ENCODE measurements at places on chromosomes 5 and 9. TPM values are rescaled to one million over a fixed set of nuclear protein-coding genes. Genes with fewer than 3 reads are reported as not detected.

The GMCL2 gene
- under 0.01 TPM for total RNA-seq

The IRX2 gene
- 0.33 TPM for total RNA-seq

- H3K36me3 ChIP-seq = no peaks in the 10 kb centered on the region
- DNase-seq = peak; percentile 99
- peak overlapping the region; percentile 84 for H3K27ac ChIP-seq
Measured at GRCh38 chr9:109986521-109986991, 206.6 kb downstream of the PALM2AKAP2 start.

DNA sequence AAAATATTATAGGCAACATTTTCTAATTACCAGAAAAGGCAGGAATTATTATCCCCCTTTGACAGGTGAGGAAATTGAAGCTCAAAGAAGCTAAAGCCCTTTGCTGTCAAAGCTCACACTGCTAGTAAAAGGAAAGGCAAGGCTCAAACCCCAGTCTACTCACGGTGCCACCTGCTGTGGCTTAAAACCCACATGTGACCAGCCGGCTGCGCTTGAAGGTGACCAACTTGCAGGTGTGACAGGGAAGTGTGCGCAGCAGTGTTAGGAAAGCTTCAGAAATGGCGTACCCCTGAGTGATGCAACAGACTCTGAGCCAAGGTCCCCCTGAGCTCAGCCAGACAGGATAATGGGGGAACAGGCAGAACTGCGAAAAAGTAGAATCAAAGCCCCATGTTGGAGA is 45.2 kb downstream of the PAX5 start:
- H3K4me1 ChIP-seq = no peaks in the 10 kb centered on the region
- no peak overlapping the region for H3K27ac ChIP-seq
- DNase-seq = no peak
- H3K36me3 ChIP-seq = no peaks in the 10 kb centered on the region
- peaks cover 43% of the 10 kb centered on the region for H3K27me3 ChIP-seq

DNA sequence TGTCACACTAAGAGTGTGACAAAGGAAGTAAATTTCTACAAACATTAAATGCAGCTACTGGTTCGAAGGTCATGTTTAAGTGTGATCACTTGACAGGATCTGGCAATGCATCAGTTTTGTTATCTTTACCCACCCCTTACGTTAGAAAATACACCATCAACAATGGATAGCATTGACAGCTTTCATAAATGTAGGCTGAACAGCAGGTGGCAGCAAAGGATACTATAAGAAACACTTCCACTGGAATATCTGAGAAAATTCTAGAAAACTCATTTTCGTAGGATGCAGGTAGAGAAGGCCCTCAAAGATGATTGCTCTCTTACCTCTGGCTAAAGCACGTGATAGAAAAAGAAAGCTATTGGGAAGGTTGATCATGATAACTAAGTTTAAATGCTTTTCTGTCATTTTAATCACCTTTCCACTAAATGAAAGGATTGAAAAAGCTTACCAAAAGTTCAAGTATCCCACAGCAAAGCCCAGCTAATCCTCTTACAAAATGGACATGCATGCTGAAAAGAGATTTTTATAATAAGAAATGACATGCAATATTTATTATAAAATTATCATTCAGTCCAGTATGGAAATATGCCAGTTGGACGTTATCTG is 292.5 kb downstream of the PARP8 start:
- H3K27ac ChIP-seq = no peak overlapping the region
- DNase-seq = peak; percentile 47
- H3K4me1 ChIP-seq = no peaks in the 10 kb centered on the region
- peaks cover 6% of the 10 kb centered on the region for H3K27me3 ChIP-seq

DNA sequence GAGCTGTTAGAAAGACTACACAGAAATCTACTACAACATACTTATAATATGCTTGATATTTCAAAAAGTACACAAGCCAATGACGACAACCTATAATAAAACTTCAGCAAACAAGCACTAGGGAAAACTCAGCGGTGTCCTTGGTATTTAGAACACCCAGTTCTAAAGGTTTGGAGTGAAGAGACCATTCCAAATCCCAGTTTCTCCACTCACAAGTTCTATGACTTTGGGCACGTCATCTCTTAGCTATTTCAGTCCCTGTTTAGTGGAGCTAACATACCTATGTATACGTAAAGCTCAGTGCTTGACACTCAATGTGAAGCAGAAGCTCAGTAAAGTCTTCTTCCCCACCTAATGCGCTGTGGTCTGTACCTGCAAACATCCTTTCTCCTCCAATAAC is 52.8 kb downstream of the MLLT3 start:
- H3K27ac ChIP-seq = no peak overlapping the region
- H3K4me1 ChIP-seq = peaks cover 4% of the 10 kb centered on the region
- DNase-seq = no peak
- H3K36me3 ChIP-seq = no peaks in the 10 kb centered on the region
- no peak overlapping the region for H3K4me3 ChIP-seq

DNA sequence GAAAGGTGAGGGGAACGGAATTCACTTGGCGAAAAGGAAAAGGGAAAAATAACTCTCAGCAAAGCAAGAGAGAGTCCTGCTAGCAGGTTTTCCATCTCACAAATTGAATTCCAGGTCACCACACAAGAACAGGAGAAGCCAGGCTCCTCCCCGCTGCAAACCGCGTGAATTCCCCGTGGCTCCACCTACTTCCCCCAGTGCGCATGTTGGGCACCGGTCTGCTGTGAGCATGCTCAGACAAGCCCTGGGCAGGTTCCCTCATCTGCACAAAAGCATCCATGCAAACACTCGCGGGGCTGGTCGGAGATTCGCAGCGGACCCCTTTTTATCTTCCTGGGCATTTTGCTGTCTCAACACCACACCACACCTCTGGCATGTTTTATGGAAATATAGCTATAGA is 58.5 kb upstream of the S1PR3 start:
- no peak for DNase-seq
- no peaks in the 10 kb centered on the region for H3K36me3 ChIP-seq
- H3K27ac ChIP-seq = no peak overlapping the region
- no peaks in the 10 kb centered on the region for H3K4me1 ChIP-seq
- no peaks in the 10 kb centered on the region for H3K27me3 ChIP-seq

DNA sequence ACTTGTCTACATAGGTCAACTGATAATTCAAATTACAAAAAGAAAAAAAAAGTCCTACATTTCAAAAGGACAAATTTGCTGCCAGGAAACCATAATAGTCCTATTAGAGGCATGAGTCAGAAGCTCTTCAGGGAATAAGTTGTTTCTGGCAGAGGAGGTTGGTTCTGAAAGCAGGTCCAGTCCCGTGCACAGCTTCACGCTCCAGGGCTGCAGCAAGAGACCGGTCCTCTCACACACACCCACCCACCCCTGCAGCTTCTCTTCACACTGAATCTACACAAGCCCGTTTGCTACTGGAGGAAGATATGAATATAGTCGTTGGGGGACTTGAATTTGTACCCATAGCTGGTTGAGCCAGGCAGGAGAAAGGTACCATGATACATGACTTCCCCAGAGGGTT is 36.9 kb upstream of the SLC1A3 start:
- H3K27ac ChIP-seq = no peak overlapping the region
- peak; percentile 49 for DNase-seq
- no peaks in the 10 kb centered on the region for H3K27me3 ChIP-seq

DNA sequence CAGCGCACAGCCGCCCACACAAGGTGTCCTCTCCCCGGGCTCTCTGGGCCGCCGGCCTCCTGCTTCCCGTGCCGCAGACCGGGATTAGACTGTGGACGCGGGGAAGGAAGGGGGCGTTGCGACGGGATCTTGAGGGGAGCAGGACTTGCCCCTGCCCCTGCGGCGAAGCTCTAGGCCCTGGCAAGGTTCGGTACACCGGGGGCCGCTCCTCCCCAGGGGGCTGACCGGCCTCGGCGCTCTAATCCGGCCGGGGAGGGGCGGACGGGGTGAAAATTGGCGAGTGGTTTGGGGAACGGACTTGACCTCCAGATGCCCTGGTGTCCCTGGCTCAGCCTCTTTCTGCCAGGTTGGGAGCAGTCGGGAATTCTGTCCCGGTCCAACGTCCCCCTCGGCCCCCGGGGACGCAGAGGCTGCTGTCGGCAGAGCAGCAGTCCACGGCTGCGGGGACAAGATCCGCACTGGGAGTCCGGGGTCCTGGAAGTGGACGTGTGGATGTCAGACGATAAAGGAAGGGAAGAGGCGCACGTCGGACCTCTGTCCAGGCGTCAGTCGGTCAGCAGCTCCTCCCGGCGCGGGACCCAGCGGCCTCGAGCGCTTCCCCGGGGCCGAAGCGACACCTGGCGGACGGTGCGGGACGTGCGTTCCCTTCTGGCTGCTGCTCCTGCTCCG is 1.9 kb upstream of the CNTFR start:
- no peak overlapping the region for H3K27ac ChIP-seq
- no peak overlapping the region for H3K4me3 ChIP-seq
- H3K36me3 ChIP-seq = no peaks in the 10 kb centered on the region
- H3K4me1 ChIP-seq = no peaks in the 10 kb centered on the region
- peaks cover 68% of the 10 kb centered on the region for H3K27me3 ChIP-seq
- DNase-seq = peak; percentile 71

DNA sequence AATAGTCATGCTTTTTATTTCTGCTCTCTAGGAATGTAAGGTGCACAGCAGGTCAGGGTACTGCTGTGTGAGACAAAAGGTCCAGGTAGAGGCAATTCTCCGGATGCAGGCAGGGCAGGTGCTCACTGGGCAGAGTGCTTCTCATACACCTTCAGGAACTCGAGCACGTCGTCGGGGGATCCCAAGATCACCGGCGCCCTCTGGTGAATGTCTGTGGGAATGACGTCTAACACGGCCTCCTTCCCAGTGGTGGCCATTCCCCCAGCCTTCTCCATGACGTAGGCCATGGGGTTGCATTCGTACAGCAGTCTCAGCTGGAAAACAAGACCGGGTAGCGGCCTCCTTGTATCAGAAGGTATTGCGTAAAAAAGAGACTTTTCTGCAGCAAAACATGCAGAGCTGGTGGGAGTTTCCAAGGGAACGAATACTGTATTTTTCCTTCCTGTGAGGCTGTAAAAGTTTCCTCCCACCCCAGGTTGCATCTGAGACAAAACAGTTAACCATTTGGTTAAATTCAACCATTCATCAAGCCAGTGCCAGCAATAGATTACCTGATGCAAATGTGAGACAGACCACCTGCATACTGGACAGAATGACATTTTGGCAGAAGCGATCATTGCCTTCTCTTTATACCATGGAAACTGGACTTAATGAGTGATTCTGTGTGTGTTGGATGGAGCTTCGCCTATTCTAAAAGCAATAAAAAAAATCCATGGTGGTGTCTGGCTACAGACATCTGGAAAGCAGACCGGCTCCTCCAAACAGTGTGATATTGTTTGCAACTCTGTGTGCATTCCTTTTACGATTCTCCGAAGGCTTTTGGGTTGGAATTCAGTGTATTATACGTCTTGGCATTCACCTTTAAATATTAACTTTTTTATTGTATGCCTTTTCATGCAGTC is 9.9 kb upstream of the FBP2 start:
- H3K27ac ChIP-seq = no peak overlapping the region
- peaks cover 12% of the 10 kb centered on the region for H3K27me3 ChIP-seq
- peak; percentile 79 for DNase-seq
- no peak overlapping the region for H3K4me3 ChIP-seq
- H3K36me3 ChIP-seq = no peaks in the 10 kb centered on the region

DNA sequence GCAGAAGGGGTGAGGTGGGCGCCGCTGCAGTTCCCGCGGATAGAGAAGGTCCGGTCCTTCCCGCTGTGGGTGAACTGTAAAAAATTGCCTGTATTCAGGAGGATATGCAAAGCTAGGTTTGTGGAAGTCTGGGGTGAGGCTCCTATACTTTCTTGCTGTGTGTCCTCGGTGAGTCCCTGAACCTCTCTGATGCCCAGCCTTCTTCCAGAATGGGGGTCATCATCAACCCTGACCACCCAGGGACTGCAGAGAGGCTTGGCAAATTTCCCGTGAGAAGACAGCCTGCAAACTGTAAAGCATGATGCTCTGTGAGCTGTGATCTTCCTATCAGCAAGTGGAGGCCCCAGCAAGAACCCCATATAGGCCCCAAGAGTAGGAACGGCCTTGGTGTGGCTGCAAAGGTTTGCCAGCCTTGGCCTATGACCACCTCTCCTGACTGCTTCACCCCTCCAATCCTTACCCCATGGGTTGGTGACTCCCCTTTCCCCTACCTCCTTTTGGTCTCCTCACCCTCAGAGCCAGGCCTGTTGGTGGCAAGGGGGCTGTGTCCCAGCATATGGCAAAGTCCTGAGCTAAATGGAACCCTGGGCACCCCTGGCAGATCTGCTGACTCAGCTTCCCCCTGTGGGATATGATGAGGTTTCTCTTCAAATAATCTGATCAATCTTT is 760 bp downstream of the ALDH1B1 start:
- no peak for DNase-seq
- H3K27me3 ChIP-seq = no peaks in the 10 kb centered on the region
- peak overlapping the region; percentile 84 for H3K4me3 ChIP-seq
- peak overlapping the region; percentile 72 for H3K27ac ChIP-seq
- H3K36me3 ChIP-seq = peaks cover 10% of the 10 kb centered on the region

DNA sequence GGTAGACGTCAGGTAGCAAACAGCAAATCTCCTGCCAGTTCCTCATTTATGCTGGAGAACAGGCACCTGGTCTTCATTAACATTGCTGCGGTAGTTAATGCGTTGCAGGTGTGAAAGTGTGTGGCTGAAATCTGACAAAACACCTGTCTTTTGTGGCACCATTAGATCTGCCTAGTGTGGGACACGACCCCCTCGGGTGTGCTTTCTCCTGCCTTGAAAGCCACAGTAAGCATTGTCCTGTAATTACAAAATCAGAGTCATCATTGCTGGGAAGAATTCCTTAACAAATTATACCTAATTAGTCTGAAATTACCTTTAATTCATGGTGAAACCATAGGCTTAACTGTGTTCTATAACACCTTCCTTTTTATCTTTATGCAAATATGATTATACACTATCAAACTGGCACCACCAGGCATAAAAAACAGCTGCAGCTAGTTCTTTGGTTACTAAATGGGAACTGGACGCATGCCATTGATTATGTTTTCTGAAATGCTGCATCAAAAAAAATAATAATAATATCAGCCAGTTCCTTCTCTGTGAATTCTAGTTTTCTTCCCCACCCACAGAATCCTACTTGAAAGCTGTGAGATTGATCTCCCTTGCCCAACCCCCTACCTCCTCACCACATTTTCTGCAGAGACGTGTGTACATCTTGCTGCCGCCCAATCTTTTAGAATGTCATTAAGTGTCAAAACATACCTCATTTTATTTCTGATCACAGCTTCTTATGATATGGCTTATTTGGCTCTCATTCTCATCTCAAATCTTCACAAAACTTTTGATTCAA is 374.0 kb downstream of the NFIB start:
- no peak for DNase-seq
- H3K27me3 ChIP-seq = no peaks in the 10 kb centered on the region
- no peaks in the 10 kb centered on the region for H3K36me3 ChIP-seq
- peaks cover 5% of the 10 kb centered on the region for H3K4me1 ChIP-seq
- no peak overlapping the region for H3K27ac ChIP-seq
